ENCODE measurements at places on chromosomes 2 and 18.

DNA sequence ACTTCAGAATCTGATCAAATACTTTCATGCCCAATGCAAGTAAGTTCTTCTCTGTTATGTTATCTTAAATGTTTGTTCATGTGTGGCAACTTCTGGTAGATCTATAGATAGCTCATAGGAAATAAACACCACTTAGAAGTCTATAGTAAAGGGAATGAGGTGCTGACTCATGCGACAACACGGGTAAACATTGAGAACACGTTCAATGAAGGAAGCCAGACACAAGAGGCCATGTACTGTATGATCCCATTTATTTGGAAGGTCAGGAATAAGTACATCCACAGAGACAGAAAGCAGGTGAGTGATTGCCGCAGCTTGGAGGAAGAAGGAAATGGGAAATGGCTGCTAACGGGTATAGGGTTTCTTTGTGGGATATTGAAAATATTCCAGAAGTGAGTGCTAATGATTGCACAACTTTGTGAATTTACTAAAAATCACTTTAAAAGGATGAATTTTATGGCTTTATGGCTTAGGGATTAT lies 95.4 kb downstream of the ITGB1BP1 start:
- H3K27ac ChIP-seq = no peak overlapping the region
- H3K4me1 ChIP-seq = peaks cover 28% of the 10 kb centered on the region
- H3K4me3 ChIP-seq = no peak overlapping the region
- no peaks in the 10 kb centered on the region for H3K27me3 ChIP-seq

DNA sequence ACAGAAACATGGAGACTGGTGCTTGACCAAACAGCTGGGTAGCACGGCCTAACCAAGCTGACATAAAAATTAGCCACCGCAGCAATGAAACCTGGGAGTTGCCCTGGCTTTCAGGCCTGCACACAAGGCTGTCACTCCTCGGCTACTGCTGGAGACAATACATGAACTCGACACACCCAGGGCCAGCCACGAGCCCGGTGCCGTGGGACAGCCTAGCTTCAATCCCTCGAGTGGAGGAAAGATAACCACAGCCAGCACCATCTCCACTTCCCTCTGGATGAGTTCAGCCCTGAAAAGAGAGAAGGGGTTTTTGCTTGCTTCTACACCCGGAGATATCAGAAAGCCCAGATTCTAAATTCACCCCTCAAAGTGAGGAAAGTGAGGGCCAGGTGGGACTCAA lies 78.0 kb downstream of the BCL2L11 start:
- DNase-seq = no peak
- no peak overlapping the region for H3K27ac ChIP-seq
- no peaks in the 10 kb centered on the region for H3K4me1 ChIP-seq
- no peaks in the 10 kb centered on the region for H3K36me3 ChIP-seq
- no peak overlapping the region for H3K4me3 ChIP-seq

DNA sequence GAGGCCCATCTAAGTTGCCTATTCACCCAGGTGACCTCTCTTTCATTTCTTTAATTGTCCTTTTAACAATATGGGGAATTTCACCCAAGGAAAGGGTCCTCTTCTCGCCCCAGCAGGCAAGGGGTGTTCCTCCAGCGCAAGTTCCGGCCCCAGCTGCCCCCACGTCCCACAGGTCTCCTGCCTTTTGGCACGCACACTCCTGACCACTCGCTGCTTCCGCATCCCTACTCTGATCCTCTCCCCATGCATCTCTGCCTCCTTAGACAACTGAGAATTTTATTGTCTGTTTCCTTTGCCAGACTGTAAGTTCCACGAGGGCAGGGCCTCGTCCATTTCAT lies 684 bp upstream of the ARPC2 start:
- H3K4me3 ChIP-seq = peak overlapping the region; percentile 95
- peaks cover 4% of the 10 kb centered on the region for H3K36me3 ChIP-seq
- H3K27ac ChIP-seq = peak overlapping the region; percentile 95
- H3K4me1 ChIP-seq = peaks cover 31% of the 10 kb centered on the region
- peaks cover 11% of the 10 kb centered on the region for H3K27me3 ChIP-seq

- DNase-seq = no peak
- peaks cover 66% of the 10 kb centered on the region for H3K4me1 ChIP-seq
- no peaks in the 10 kb centered on the region for H3K27me3 ChIP-seq
- H3K4me3 ChIP-seq = peak overlapping the region; percentile 45
These were observed 13.1 kb downstream of the TET3 start for GRCh38 chr2:73997813-73998212.

DNA sequence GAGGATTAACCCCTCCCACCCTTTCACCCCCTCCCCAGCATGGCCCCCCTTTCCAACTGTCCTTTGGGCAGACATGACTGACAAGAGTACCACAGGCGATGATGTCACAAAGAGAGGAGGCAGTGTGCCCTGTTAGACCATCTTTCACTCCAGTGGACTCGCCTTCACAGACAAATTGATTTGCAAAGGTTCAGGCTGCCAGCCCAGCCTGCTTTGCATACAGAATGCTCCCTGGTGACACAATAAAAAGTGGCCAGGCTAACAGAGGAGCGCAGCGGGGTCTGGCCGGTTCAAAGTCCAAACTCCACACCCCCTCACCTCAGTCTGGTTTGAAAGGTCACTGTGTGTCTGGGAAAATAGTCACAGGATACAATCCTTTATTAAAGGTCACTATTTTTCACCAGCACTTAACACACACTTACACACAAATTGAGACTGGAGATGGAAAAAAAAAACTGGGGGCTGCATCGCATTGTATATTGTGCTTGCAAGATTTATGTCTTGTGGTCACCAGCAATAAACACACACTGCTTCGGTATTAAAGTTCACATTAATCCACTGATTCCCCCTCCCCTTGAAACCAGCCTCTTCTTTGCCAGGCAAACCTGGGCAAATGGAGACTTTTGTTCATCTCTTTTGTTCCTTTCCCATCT lies 236.9 kb downstream of the BCL11A start:
- no peak overlapping the region for H3K4me3 ChIP-seq
- peaks cover 10% of the 10 kb centered on the region for H3K27me3 ChIP-seq
- no peaks in the 10 kb centered on the region for H3K36me3 ChIP-seq
- no peak for DNase-seq
- peaks cover 17% of the 10 kb centered on the region for H3K4me1 ChIP-seq
- H3K27ac ChIP-seq = no peak overlapping the region

DNA sequence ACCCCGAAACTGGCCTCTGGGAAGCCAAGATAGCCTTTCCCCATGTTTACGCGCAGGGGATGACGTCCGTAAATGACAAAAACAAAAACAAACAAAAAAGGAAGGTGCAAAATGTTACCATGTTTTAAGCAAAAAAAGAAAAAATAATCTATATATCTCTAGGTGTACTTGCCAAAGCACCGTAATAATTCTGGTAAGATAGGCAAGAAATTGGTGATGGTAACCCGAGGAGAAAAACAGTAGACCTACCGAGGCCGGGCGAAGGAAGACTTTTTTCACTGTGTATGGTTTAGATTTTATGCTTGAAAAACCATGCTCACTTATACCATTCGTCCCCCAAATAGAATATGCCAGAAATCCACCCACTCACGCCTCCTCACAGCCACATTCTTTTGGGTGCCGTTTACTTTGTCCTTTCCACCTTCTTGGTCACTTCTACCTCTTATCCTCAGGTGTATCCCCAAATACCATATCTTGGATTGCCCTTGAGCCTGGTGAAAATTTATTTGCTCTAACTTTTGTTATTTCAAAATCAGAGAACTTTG lies 8.0 kb downstream of the GATA6 start:
- H3K4me3 ChIP-seq = peak overlapping the region; percentile 84
- H3K27me3 ChIP-seq = peaks cover 80% of the 10 kb centered on the region
- DNase-seq = no peak
- peak overlapping the region; percentile 79 for H3K27ac ChIP-seq

DNA sequence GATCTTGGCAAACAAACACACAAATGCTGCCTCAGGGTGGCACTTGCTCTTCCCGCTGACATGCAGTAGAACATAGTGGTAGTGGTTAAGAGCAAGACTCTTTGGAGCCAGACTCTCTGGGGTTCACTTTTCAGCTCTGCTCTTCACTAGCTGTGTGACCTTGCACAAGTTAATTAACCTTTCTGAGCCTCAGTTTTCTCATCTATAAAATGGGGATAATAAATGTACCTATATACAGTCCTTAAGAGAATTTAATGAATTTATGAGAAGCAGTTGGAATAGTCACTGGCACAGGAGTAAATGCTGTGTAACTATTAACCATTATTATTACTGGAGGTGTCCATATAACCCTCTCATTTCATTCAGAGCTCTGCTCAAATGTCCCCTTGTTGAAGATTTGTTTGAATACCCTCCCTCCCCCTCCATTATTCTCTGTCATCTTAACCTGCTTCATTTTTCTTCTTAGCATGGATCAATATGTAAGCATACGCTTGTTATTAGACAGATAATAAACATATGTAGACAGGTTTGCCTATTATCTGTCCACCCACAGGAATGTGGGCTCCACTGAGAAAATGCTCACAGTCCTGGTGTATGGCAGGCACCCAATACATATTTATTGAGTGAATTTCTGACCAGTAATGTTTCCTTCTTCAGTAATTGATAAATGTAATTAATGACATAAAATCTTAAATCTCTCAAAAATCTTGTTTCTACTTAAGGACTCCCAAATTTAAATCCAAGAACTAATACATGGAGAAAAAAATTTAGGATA lies 64.5 kb downstream of the TSPYL6 start:
- H3K4me1 ChIP-seq = no peaks in the 10 kb centered on the region
- no peaks in the 10 kb centered on the region for H3K27me3 ChIP-seq
- H3K4me3 ChIP-seq = no peak overlapping the region
- no peaks in the 10 kb centered on the region for H3K36me3 ChIP-seq

GRCh38 chr2:237510502-237511217 lies 23.6 kb downstream of the MLPH start:
- H3K4me3 ChIP-seq = no peak overlapping the region
- H3K27me3 ChIP-seq = no peaks in the 10 kb centered on the region
- H3K36me3 ChIP-seq = no peaks in the 10 kb centered on the region
- H3K27ac ChIP-seq = no peak overlapping the region

DNA sequence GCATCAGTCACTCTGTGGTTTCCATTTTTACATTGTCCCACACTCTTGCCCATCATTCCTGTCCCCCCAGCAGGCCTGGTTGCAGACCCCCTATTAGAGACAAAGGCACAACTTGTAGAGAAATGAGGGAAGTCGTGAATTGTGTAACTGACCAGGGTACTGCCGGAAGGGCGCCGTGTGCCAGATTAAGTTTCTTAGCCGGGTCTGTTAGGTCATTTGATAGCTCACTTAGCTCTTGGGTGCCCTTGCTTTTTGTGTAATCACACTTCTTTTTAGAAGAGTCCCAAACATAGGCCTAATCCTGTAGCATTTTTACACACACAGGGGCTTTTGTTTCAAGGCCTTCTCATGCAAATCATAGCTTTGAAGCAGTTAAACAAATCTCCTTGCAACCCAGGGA lies 87.2 kb downstream of the CTAGE1 start:
- H3K27ac ChIP-seq = no peak overlapping the region
- H3K36me3 ChIP-seq = no peaks in the 10 kb centered on the region
- no peak overlapping the region for H3K4me3 ChIP-seq
- peaks cover 62% of the 10 kb centered on the region for H3K27me3 ChIP-seq
- DNase-seq = no peak

GRCh38 chr2:105604938-105605337 lies 139.8 kb upstream of the NCK2 start:
- no peak overlapping the region for H3K4me3 ChIP-seq
- H3K27me3 ChIP-seq = no peaks in the 10 kb centered on the region
- no peak for DNase-seq

DNA sequence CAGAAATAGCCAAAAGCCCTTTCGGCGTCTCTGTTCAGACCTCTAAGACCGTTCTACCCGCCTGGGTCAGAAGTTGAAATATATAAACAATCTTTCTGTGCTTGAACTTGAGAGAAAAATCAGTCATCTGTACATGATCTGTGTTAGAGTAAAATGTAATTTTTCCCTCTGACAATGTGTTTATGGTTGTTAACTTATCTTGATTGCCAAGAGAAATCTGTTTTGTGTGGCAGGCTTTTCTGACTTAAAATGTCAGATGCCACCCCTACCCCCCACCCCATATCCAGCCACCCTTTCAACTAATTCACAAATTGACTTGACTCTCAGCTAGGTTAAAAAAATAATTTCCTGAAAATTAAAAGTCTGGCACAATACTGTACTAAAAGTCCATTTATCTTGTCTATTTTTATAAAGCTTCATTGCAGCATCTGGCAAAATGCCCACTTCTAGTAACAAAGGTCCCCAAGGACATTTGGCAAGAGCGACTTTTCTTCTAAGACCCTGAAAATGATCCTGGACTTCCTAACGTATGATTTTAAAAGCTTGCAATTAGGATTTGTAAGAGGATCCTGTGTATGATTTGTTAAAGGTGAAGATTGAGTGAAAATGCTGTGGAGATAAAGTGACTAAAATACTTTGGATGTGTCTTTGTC lies 304.2 kb downstream of the EPHA4 start:
- H3K4me1 ChIP-seq = peaks cover 13% of the 10 kb centered on the region
- H3K27ac ChIP-seq = peak overlapping the region; percentile 24
- no peaks in the 10 kb centered on the region for H3K36me3 ChIP-seq
- no peak for DNase-seq
- H3K27me3 ChIP-seq = no peaks in the 10 kb centered on the region

GRCh38 chr2:26537826-26538475 lies 60.0 kb upstream of the OTOF start:
- no peak overlapping the region for H3K27ac ChIP-seq
- no peaks in the 10 kb centered on the region for H3K36me3 ChIP-seq
- no peak for DNase-seq
- H3K4me1 ChIP-seq = peaks cover 20% of the 10 kb centered on the region
- H3K27me3 ChIP-seq = peaks cover 18% of the 10 kb centered on the region

- DNase-seq = no peak
- peaks cover 4% of the 10 kb centered on the region for H3K36me3 ChIP-seq
- peaks cover 4% of the 10 kb centered on the region for H3K4me1 ChIP-seq
- H3K27ac ChIP-seq = no peak overlapping the region
- peaks cover 51% of the 10 kb centered on the region for H3K27me3 ChIP-seq
These were observed 1.7 kb downstream of the ERFE start for GRCh38 chr2:238160206-238161129.

DNA sequence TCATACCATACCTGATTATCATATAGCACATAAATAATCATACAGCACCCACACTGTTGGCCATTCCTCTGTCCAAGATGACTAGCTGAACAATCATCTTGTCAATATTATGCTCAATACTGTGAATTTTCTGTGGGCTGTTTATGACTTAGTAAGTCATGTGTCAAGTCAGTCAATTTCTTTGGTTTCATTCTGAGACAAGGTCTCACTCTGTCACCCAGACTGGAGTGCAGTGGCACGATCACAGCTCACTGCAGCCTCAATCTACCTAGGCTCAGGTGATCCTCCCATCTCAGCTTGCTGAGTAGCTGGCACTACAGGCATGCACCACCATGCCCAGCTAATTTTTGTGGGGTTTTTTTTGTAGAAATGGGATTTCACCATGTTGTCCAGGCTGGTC lies 5.7 kb downstream of the MCM6 start:
- H3K27me3 ChIP-seq = no peaks in the 10 kb centered on the region
- no peak overlapping the region for H3K4me3 ChIP-seq
- no peak overlapping the region for H3K27ac ChIP-seq
- peaks cover 12% of the 10 kb centered on the region for H3K4me1 ChIP-seq

- no peak overlapping the region for H3K27ac ChIP-seq
- peaks cover 19% of the 10 kb centered on the region for H3K36me3 ChIP-seq
- H3K27me3 ChIP-seq = no peaks in the 10 kb centered on the region
- no peak overlapping the region for H3K4me3 ChIP-seq
- peaks cover 8% of the 10 kb centered on the region for H3K4me1 ChIP-seq
- DNase-seq = no peak
These were observed 127.0 kb downstream of the ANTXR1 start for GRCh38 chr2:69139778-69140670.
